NCI-H2081 treated with DMSO at 0.1 percent for 48 hours (cell line): ENCODE measurements at places on chromosomes 12 and 14.

DNA sequence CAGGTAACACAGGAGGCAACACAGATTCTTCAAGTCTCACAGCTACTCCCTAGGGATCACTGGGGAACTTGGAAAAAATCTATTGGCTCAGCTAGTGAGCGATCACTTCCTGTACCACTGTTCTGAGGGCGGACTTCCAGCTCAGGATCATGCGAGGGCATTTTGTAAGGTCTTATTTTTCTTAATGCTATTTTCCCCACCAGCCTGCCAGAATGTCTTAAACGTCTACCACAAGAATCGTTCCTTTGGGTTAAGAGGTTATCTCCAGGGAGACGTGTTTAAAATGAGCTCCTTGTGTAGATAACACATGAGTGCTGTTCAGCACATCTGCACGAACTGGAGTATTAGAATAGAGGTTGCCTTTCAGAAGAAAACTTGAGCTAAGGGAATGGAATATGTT is 162.6 kb downstream of the ETNK1 start:
- DNase-seq: no peak

- DNase-seq: no peak
These were observed 54.9 kb downstream of the IRAK3 start for GRCh38 chr12:66243911-66244310.

- DNase-seq: no peak
These were observed 314 bp upstream of the DHRS7 start for GRCh38 chr14:60165547-60165876.

DNA sequence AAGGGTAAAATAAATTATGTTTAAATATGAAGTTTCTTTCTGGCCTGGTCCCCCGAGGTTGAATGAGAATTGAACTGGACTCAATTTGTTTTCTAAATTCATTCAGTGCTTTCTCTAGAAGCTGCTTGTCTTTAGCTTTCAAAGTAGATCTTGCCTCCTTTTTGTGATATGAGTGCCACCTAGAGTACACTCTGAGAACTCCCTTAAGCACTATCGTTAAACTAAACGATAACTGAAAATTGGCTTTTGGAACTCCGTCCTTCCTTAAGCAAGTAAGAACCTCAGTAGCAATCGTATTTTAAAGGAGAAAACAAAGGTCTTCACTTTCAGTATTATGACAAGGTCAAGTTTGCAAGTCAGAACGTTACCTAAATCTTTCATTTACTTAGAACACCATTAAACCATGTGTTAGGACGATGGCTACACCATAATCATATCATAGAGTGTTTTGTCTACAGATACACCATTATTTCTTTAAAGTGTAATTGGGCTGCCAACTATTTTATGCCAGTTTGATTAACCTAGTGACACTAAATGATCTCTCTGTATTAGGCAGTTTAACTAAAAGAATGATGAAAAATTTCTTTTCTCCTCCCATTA is 364.8 kb downstream of the SNAPC1 start:
- DNase-seq: peak; percentile 20

GRCh38 chr12:49794021-49794420 is 34.2 kb downstream of the NCKAP5L start:
- DNase-seq: no peak

DNA sequence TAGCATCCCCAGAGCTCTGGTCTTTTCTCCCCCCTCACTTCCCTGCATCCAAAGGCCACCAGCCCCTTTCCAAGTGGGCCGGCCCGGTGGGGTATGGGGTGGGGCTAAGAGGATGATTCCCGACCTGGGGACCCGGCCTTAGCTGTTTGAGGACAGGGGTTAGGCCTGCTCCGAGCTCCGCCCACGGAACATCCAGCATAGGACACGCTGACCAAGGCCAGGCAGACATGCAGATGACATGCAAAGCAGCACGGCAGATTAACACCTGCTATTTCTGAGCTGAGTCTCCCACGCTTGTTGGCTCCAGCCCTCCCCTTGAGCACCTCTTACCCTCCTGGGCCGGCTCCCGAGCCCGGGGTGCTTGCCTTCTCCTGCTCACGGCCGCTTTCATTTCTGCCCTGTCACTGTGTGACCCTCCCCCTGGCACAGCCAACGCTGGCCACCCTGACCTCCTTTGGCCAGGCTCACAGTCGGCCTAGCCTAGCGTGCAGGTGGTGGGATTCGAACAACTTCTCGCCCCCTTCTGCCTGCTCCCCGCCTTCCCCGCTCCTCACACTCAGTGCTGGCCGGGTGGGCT is 40.2 kb downstream of the TEAD4 start:
- no peak for DNase-seq

- DNase-seq: no peak
These were observed 6.7 kb upstream of the KRT75 start for GRCh38 chr12:52440821-52441319.

- no peak for DNase-seq
These were observed 5.2 kb downstream of the RNASE7 start for GRCh38 chr14:21047378-21047781.

DNA sequence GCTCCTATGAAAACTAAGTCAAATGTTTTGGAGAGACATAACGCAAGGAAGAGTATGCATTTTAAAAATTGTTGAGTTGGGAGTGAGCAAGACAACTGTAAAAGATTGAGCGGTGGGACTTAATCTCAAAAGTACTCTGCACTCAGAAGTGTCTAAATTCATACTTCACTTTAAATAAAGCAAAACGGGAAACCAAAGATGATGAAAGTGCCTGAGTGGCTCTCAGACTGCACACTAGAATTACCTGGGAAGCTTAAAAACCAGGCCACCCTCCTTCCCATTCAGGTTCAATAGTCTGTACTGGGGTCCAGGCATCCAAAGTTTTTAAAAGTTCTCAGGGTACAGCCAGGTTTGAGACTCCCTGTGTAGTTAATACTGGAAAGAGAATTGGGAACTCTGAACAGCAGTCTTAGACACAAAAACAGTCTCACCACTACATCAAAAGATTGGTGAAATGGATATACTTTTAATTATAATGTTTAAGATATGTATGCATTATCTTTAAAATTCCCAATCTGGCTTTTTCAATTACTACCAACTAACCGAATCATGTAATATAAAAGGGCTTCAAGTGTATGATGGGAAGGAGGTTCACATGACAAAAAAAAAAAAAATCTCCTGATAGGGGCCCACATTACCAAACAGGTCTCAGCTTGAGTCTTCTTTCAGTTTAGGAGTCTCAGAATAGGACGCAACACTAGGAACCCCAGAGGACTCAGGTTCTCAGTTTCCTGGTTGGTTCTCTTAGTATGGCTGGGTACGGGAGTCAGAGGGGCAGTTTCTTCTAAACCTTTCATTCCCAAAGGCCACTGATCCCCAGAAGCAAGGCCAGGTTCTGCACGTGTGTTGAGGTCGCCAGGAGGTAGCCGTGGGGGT is 1.0 kb downstream of the HOMEZ start:
- DNase-seq: no peak

GRCh38 chr12:122563361-122563760 is 36.3 kb downstream of the KNTC1 start:
- no peak for DNase-seq

DNA sequence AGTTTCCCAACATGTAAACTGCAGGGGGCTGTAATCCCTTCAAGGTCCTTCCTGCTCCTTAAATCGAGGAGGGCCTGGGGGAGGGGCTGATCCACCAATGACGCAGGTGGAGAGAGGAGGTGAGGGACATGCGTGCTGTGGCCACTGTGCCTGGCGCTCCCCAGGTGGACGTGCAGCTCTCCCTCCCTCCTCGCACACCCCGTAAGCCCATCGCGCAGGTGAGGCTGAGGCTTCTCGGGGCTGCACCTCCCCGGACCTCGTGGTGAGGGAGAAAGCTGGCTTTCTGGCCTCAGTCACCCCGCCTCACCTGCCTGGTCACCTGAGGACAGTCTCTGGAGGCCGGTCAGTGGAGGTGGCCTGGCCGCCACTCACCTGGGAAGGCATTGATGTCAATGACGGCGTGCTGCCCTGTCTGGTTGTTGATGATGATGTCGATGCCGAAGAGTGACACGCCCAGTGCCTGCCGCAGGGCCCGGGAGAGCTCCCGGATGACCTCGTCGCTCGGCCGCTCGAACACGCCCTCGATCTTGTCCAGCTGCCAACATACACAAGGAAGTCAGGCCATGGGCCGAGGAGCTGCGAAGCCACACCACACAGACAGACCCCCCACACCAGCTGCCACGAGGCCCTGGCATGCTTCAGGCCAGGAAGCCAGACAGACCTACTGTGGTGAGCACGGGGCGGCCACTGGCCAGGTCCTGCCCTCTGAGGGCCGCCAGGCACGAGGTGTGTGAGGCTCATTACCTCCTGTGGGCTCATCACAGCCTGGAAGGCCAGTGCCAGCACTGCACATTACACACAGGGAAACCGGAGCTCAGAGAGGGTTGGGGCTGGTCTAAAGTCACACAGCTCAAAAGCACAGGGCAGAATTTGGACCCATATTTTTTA is 23.3 kb downstream of the CHGA start:
- no peak for DNase-seq

- no peak for DNase-seq
These were observed 2.9 kb downstream of the C1RL start for GRCh38 chr12:7106082-7106481.

DNA sequence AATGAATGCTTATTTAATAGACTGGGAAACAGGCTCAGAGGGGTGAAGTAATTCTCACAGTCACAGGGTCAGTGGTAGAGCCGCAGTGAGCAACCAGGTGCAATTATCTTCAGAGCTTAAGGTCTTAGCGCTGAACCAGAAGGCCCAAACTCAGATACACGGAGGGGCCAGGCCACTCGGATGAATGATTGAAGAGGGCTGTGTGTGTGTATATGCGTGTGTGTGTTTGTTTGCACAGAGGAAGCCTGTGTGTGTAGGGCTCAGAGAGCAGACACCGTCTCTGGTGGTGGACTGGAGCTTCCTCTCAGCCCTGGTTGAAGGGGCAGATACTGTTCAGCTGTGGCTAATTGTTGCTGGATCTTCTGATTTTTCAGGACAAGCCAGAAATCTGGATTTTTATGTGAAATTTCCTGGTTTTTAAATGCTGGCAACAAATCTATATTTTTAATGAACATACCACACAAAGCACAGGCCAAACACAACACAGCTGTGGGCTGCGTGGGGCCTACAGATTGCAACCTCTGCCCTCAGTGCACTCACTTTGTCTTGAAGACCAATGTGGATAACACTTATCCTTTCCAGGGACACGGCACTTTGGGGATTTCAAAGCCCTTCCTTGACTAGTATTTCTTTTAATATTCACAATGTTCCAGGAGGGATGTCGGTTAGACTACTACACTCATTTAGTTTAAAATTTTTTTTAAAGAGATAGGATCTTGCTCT is 94.5 kb upstream of the NRXN3 start:
- no peak for DNase-seq

- DNase-seq: no peak
These were observed 7.2 kb downstream of the THAP2 start for GRCh38 chr12:71671311-71671710.

DNA sequence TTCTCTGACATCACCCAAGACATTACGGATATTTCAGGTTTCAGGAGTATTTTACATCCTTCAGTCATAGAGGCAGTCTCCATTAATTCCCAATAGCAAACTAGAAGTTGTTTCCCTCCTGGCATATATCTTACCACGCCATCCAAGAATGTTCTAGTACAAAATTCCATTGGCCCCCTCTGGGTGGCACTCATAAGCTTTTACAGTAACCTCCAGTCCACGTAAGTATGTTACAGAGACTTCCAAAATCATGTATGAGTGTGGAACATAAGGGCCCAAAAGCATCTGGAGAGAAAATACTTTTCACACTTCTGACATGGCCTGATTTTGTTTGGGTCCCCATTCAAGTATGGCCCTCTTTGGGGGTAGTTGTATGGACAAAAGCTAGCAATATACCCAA is 58.1 kb upstream of the DHRS4 start:
- DNase-seq: no peak

GRCh38 chr12:117037289-117038022 is 61.8 kb downstream of the TESC start:
- DNase-seq: no peak

DNA sequence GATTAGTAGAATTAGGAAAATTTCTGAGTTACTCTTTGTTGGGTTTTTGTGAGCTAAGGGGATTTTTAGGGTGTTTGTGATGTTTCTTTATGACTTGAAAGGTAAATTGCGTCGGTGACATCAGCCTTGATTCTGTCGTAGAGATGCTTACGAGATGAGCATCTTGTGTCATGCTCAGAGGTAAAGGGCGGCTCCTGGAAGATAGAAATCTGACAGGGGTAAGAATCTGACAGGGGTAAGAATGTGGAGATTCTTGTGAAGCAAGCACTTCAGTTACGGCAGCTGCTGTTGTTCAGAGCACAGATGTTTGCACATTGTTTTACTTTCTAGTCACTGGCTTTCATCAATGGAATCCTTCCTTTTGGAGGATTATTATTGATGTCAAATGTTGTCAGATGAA is 22.5 kb downstream of the EML1 start:
- DNase-seq: no peak

GRCh38 chr14:53333809-53334208 is 180.7 kb upstream of the DDHD1 start:
- DNase-seq: no peak

GRCh38 chr12:121240484-121241101 is 30.7 kb downstream of the P2RX4 start:
- DNase-seq: no peak

- no peak for DNase-seq
These were observed 179.7 kb downstream of the SLC6A15 start for GRCh38 chr12:84732828-84733340.

- DNase-seq: no peak
These were observed 141.9 kb upstream of the C14orf180 start for GRCh38 chr14:104437703-104438102.

- no peak for DNase-seq
These were observed 53.4 kb downstream of the ZFC3H1 start for GRCh38 chr12:71610031-71610795.

DNA sequence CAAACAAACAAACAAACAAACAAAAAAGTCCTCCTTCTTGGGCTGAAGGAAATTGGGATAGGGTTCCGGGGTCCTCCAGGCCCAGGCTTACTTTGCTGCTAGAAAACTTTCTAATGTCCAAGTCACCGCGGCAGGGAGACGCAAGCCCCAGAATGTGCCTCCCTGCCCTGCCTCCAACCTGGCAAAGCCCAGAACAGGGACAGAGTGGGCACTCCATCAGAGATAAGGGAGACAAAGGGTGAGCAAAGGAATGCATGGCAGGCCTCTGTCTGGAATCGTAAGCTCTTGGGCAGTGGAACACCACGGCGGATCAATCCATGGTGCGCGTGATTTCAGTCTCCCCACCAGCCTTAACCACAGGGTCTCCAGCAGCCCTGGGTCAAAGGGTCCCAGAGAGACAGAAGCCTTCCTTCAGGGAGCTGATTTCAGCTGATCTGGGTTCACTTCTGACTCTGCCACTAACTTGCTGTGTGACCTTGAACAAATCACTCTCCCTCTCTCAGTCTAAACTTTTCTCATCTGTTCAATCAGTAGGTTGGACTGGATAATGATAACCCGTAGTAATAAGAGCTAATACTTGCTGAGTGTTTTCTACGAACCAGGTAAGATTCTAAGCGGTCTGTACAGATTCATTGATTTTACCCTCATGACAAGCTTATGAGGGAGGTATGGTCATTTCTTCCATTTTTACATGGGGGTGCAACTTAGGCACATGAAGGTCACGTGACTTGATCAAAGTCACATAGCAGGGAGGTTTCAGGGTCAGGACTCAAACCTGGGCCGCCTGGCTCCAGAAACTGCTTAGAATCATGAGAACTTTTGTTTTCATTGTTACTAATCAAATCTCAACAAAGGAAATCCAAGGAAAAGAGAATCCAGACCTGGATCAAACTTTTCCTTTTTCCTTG is 12.7 kb downstream of the RILPL1 start:
- DNase-seq: no peak
